ENCODE measurements at places on chromosomes 7 and 10. TPM values are rescaled to one million over a fixed set of nuclear protein-coding genes. Genes with fewer than 3 reads are reported as not detected.

DNA sequence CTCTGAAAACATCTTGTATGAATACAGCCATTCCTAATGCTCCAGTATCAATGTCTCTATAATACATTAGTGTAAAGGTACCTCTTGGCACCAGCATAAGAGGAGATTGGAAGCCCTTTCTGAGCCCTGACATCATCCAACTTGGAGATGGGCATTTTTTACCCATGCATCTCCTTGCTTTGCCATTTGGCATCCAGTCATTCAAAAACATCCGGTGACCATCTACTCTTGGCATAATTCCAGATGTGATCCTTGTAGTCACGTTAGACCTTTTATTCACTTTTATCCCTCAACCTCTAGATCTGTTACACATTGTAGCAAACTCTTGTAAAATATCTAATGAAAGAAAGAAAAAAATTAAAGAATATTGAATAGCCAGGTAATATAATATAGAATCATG is 17.9 kb upstream of the SGMS1 start:
- no peak for DNase-seq

Gene TPST1
- total RNA-seq, result 51.0 TPM

GRCh38 chr7:100154651-100155491 is 3.7 kb downstream of the TRAPPC14 start:
- DNase-seq, result no peak

DNA sequence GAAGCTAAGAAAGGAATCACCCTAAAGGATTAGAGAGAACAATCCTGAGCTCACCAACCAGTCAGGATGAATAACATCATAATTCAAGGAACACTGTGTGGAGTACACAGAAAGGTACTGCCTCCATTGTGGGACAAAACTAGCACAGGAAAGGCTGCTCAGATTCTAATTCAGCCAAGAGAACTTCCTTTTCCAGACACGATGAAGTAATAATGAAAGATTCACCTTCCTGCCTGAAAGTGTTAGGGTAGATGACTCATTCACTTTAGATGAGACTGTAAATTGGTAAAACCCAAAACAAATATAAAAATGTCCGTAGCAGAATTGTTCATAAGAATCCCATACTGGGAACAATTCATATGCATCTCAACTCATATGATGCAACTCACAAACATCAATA is 167.2 kb downstream of the CDC14C start:
- no peak for DNase-seq

Gene COL1A2
- total RNA-seq, result 4,473 TPM

Gene PTF1A
- total RNA-seq, result not detected

Gene CFTR
- 0.06 TPM for total RNA-seq

Gene WEE2
- total RNA-seq, result not detected
